ENCODE measurements at places on chromosomes 7 and 10.

- DNase-seq, result peak; percentile 76
These were observed 5.0 kb upstream of the ANKRD61 start for GRCh38 chr7:6026011-6026819.

DNA sequence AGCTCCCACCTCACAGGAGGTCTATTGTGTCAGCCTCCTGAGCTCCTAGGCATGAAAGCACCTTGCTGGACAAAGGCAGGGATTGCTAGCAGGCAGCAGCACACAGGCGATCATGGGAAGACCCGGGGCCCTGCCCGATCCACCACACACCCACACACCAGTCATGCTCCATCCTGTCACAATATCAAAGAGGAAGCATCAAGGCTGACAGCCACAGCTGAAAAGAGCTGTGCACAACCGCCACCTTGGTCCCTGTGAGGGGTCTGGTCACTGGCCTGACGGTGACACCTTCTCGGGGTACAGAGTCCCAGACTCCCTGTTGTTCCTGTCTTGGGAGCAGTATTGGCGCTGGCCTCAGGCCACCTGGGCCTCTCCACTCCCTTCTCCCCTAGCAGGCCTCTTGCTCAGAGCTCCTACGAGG lies 89.7 kb upstream of the RET start:
- DNase-seq, result peak; percentile 50

GRCh38 chr10:118012952-118013525 lies 33.7 kb downstream of the RAB11FIP2 start:
- DNase-seq, result no peak

DNA sequence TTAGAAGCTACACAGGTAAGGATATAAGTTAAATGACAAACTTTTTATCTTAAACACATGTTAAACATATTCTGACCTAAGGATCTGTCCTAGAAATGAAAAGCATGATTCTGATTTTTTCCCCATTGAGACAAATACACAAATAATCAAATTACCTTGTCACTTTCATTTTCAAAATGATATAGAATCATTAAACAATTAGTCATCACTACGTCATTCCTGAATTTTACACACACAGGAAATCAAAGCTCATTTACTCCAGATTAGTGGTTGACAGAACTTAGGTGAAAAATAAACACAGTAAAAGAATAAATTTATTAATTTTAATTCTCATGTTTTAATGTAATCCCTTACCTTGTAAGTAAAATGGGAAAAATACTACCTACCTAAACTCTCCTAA lies 89.0 kb downstream of the AASS start:
- no peak for DNase-seq

DNA sequence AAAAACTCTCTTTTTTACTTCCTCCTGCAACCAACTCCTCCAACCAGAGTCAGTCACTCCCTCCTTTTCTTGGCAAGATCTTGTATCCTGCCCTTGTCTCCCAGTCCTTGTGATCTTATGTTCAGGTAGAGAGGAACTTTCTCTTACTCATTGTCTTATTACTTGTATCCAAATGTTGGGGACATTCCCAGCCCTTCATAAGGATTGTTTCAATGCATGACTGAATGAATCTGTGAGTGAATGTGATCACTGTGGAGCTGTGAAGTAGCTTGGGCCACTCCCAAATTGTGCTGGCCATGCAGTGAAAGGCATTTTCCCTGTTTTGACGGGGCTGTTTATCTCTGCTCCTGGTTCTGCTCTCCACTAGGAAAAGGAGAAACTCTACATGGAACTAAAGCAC lies 93.7 kb downstream of the CFAP58 start:
- no peak for DNase-seq

DNA sequence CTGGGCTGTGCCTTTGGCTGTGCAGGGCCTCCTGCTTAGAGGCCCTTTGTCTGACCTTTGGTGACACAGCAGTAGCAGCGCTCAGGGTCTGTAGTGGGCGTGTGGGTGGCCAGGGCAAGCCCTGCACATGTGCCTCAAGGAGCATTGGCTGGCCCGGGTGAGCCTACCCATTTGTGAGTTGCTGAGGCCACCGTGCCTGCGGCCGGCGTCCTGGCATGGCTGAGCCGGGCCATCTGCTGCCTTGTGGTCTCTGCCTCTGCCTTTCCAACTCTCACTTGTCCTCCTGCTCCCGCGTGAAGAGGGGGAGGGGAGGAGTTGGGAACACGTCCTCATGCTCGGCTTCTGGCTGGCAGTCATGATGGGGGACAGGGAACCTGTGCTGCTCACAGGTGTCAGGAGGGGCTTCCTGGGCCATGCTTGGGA lies 9.2 kb upstream of the ORAI2 start:
- no peak for DNase-seq

DNA sequence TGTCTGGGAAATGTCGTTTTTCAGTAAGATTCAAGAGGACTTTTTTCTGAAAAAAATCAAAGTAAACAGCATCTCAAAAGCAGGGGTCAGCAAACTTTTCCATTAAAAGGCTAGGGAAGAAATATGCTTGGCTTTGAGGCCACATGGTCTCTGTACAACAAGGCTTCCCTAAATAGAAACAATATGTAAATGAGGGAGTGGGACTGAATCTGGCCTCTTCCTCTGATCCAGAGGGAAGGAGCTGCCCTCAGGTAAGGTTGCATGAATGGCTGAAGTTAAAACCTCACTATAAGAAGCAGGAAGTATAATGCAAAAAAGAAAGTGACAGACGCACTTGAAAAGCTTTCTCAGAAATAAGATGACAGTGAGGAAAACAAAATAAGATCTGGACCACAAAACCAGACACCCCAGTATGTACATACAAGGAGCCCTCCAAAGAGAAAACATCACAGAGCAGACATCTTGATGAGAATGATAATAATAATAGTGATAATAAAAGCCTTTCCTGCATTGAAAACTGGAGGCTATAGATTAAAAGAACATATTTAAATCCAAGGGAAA lies 115.2 kb downstream of the PLXNA4 start:
- DNase-seq, result no peak

DNA sequence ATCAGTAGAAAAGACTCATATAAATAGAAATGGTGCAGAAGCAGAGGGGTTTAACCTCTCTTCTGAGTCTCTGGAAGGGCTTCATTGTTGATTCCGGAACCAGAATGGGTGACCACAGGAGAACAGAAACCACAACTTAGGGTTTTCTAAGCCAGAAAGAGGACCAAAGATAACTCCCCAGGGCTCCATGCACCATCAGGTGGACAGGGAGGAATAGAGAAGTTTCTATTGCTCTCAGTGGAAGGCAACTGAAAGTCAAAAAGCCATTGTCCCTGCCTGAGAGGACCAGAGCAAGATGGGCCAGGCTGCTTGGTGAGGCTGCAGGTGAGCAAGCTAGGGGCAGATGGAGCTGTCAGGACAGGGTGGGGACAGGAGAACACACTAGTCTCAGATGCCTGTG lies 14.6 kb upstream of the NPS start:
- DNase-seq, result no peak

DNA sequence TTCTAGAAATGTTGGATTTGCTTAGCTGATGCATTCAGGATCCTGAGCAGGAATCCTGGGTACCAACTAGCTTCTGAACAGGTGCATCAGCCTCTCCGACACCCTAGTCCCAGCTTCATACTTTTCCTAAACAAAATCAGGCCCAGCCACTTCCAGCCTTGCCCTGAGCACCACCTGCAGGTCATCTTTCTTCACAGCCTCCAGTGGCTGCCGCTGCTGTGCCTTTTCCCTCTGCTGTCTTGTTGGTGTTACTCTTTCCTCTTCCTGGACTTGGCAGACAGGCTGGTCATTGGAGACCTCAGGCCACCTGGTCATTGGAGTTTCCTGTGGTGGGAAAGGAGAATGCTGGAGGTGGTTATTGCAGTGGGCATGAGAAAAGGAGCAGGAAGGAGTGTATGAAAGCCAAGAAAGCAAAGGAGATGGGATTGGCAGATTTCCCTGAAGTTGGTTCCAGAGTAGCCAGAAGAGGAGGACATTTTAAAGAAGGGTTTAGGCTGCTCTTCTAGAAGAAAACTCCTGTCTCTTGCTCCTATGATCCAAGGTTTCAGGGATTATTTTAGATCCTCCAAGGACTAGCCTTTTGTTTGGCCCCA lies 48.2 kb upstream of the NFKB2 start:
- DNase-seq, result no peak

DNA sequence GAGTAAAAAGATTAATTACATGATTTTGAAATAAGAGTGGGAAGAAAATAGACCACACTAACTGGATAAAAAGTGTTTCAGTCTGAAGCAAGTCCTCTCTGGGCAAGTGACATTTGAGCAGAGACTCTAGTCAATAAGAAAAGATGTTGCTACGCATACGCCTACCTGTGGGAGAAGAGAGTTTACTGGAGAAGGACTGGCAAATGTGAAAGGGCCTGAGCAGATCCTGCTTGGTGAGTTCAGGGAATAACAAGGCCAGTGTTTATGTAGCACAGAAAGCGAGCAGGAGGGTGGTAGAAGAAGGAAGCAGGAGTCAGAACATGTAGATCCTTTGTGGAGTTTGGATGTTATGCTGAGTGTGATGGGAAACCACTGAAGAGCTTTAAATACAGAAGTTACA lies 43.4 kb downstream of the RAB18 start:
- no peak for DNase-seq

DNA sequence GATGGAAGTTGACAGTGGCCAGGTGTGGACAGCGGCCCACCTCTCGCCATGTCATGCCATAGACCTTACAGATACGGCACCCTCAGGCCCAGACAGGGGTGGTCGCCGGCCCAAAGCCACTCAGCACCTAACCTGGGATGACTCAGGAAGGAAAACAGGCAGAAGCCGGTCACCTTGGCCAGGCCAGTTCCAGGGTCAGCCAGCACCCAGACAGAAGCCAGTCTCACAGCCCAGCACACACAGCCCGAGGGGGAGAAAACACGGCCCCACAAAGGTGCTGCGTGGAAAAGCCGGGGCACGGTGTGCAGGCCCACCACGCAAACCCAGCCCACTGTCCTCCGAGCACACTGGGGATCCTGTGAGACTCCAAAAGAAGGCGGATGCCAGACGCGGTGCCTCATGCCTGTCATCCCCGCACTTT lies 95.2 kb upstream of the DNAAF5 start:
- DNase-seq, result no peak

- DNase-seq, result no peak
These were observed 280.9 kb upstream of the AKR1E2 start for GRCh38 chr10:4545062-4545461.

- no peak for DNase-seq
These were observed 70.0 kb upstream of the PRSS58 start for GRCh38 chr7:142327628-142328405.

- no peak for DNase-seq
These were observed 5.5 kb downstream of the CHUK start for GRCh38 chr10:100223879-100224278.

GRCh38 chr10:9427209-9427608 lies 1372.7 kb downstream of the GATA3 start:
- DNase-seq, result no peak

- DNase-seq, result peak; percentile 88
These were observed at the start of gene PBLD for GRCh38 chr10:68332259-68333057. TSS of gene PBLD (minus strand) at chr10:68332928. CDS start at chr10:68306844, 26,084 bp downstream.

Measured in activated CD8-positive, alpha-beta memory T cell treated with anti-CD3 and anti-CD28 coated beads for 24 hours (primary cell).